ENCODE measurements at places on chromosomes 7 and 10.

DNA sequence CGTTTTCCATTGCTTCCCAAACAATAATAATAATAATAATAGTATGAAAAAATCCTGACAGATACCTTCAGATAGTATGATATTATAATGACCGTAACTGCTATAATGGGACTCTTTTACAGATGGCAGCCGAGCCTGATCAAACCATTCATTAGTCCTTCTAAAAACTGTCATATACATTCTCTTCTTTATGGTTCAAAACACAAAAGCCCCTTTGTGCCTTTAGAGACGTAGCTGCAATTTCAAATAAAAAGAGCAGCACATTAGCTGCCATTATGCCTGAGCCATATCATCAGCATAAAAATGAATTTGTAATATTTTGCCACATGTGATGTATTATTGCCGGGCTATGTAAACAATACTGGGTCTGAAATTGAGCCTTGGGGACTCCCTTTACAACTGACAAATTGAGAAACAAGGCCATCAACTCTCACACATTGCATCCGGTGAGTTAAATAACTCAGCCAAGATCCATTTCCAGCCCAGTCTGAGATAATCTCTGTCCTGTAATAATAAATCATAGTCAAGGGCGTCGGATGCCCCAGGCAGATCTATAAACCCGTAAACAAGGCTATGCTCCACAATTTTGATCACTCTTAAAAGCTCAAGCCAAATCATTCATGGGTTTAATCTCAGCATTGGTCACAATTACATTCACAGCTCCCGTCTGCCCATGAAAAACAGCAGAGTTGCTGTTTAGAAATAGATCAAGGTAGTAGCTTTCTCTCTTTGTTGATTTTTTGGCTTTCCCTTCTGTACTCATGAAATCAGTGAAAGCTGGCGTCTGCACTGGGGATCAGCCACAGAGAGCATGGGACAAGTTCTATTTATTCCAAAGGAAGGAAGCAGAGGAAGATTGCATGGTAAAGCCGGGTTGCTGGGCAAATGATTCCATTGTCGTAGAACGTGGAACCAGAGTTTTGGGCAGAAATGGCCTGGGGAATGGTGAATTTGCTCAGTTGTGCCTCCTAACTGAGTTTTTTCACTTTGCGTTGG lies 150.1 kb upstream of the BMPER start:
- DNase-seq: no peak

DNA sequence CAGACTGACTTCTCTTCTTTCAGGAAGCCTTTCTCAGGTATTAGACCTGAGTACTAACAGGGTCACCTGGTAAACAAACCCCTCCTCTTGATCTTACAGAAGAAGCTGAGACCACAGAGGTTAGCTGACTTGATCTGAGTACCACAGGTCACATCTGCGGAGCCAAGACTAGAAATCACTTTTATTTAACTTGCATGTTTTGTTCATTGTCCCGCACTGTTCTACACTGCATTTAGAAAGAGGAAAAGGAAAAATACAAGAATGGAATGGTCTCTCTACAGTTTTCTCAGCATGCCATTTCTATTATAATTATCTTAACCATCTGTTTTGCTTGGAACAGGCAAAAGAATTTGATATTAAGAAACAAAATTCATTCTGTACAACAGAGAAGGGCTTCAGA lies 245.6 kb upstream of the ETV1 start:
- no peak for DNase-seq

DNA sequence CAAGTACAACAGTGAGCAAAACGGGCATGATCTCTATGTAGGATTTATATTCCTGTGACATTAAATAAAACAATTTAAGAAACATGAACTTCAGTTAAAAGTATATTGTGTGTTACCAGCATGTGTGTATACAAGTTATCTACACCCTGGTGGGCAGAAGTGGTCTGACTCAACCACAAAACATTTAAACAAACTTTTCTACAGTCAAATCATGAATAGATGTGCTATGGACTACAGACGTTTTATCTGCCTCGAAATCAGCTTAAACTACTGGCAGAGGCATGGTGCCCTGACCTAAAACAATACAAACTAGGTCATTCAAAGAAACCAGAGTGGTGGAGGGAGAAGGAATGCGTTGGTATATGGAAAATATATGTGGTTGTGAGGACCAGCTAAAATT lies 3.6 kb downstream of the ARL3 start:
- peak; percentile 12 for DNase-seq

- no peak for DNase-seq
Observed at GRCh38 chr10:86938260-86938659, 19.2 kb downstream of the MMRN2 start.

DNA sequence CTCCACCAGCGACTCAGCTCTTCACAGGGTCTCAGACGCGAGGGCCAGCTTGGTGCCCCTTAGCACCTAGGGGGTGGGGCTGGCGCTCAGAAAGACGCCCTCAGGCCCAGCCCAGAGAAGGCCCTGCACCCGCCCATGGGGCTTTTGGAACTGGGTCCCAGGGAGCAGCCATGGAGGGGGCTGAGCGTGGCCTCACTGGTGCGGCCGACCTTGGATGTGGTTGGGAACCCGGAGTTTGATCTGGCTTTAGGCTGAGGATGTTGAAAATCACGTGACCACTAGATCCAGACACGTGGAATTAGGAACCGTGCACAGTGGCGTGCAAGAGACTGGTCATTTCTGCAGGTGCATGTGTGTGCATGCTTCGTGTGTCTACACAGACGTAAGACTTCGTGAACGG lies 185.4 kb downstream of the DNAJB6 start:
- no peak for DNase-seq

DNA sequence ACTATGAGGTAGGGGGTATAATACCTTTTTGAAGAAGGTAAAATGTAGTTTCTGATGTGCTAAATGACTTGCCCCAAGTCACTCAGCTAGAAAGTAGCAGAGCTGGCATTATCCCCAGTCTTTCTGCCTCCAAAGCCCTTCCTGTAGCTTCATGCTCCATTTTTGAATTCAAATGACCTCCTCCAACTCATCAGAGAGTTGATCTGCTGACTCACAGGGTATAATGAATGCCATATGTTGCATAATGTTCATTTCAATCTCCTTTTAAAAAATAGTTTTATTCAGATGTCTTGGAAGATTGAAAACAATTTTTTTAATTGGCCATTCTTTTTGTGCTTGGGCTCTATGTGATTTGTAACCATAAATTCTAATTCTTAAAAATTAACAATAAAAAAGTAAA lies 272.8 kb upstream of the IMMP2L start:
- DNase-seq: no peak

All from CD4-positive, alpha-beta T cell treated with Interleukin-12 subunit alpha and Interleukin-12 subunit beta, for 1 hour (primary cell).